ENCODE measurements at places on chromosomes 13 and 19.
A peak's percentile ranks its signal among the peaks of the same experiment; 100 is the strongest.

GRCh38 chr19:10155839-10156238 lies 36.1 kb upstream of the EIF3G start:
- DNase-seq: no peak

DNA sequence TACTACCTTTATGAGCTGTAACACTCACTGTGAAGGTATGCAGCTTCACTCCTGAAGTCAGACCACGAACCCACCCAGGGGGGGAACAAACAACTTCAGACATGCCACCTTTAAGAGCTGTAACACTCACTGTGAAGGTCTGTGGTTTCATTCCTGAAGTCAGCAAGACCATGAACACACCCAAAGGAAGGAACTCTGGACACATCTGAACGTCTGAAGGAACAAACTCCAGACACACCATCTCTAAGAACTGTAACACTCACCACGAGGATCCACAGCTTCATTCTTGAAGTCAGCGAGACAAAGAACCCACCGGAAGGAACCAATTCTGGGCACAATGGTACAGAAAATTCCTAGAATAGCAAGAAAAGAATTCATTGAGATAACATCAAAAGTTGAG lies 1796.5 kb upstream of the MIR17HG start:
- peak; percentile 21 for DNase-seq

DNA sequence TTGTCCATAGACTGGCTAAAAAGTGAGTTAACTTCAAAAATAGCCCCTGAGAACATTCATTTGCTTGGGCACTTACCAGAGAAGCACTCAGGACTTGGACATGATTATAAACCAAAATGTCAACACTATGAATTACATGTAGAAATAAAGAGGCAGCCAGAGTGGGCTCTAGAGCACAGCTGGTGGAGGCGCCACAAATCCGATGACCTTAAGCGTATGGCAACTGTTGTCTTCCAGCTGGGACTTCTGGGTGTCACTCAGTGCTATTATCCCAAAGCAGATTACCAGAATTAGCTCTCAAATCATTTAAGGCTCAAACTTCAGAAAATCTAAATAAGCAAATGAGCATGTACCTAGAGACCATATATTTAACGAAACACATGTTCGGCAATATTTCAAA lies 1255.5 kb upstream of the SLC10A2 start:
- no peak for DNase-seq

DNA sequence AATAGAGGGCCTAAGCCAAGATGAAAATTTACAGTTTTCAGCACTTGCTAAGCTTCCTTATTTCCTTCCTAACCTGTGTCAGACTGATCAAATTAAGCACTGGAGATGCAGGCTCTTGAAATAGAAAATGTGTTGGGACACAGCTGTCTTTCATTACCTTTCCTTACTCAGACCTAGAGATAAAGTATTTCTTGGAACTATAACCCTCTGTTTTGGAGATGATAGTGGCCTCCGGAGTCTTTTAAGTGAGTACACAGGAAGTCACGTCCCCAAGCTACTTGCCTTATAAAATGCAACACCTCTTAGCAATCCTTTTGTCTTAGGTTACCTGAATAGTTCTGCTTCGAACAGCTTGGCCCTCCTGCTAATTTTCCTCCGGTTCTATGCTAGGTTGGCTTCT lies 12.4 kb upstream of the AKAP11 start:
- DNase-seq: no peak

GRCh38 chr13:49098771-49099512 lies 121.2 kb upstream of the MLNR start:
- no peak for DNase-seq

DNA sequence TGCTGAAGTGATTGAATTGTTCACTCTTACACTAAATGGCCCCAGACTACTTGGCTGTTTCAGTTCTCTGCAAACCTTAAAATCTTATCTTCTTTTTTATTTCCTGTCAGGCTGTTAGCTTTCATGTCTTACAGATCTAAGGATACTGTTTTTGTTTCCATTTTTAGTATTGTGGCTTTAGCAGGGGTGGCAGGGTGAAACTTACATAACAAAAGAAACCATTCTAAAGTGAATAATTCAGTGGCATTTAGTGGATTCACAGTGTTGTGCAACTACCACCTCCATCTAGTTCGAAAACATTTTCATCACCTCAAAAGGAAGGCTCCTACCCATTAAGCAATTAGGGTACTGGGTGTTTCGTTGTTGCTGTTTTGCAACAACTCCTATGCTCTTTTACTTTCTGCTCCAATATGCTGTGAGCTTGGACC lies 19.8 kb downstream of the TMEM272 start:
- no peak for DNase-seq

DNA sequence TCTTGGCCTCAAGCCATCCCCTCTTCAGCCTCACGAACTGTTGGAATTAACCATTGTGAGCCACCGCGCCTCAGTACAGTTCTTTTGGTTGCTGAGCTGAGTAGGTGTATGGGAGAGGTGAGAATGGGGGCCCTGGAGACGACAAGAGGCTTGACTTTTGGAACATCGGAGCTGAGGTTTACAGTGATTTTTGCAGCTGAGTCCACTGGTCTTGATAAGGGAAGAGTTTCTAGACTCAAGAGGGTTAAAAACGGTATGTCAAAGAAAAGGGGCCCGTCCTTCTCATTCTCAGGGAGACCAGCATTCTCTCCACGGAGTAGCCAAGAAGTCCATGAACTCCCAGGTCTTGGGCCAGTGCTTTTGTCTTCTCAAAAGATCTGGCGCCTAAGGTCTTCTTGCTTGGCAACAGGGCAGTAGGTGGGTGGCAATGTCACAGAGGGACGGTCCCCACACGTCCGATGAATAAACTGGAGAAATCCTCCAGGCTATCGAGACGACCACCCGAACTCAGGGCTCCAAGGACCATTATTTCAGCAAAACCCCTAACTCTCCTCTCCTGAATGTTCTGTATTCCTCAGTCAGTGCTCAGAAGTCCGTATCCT lies 6.4 kb upstream of the QTRT1 start:
- DNase-seq: no peak

DNA sequence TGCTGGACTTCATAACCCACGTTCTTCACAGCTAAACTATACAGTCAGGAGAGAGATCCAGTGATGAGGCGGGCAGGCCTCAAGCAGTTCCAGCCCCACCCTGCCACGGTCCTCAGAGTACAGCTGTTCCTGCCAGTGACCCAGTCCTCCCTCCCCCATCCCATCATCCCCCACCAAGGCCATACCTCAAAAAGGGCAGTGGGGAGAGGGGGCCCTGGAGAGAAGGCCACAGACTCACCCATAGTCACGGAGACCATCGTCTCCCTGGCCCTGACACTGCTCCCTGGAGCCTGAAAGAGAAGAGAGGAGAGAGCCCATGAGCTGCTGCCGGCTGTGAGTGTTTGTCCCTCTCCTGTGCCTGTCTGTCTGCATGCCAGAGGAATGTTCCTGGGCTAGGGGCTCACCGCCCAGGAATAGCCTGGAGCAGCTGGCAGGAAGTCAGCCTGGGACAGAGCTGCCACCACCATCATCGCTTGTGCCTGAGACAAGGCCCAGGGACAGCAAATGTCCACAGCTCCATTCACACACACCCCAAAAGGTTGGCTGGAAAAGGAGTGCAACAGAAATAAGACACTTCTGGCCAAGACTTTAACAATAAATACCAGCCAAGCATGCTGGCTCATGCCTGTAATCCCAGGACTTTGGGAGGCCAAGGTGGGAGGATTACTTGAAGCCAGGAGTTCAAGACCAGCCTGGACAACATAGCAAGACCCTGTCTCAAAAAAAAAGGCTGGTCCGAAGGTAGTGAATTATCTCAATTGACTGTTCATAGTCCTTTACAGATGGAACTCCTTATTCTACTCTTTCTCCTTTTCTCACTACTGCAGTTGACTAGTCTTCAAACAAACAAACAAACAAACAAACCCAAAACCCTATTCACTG lies 6.4 kb downstream of the C19orf47 start:
- no peak for DNase-seq

- no peak for DNase-seq
Observed at GRCh38 chr19:3122512-3122870, 13.3 kb upstream of the GNA15 start.

- no peak for DNase-seq
Observed at GRCh38 chr19:51417810-51418157, 342 bp upstream of the SIGLEC10 start.

- DNase-seq: no peak
Observed at GRCh38 chr19:21314676-21315075, 14.5 kb downstream of the ZNF708 start.

DNA sequence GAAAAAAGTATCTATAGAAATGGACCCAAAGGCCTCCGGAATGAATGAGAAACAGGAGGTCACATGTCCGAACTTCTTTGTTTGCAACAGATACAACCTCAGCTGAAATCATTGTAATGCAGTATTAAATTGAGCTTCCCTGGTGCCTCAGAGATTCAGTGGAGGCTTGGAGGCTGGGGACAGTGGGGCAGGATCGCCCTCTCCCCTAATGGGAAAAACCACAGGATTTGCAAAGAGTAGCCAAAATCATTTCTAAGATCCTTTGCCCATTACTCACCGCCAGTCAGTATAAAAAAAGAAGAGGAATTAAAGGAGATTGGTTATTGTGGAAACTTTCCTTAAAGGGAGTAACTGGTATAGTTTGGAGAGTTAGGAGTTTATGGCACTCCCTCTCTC lies 30.4 kb upstream of the IRS2 start:
- no peak for DNase-seq
